ENCODE measurements at places on chromosomes 5 and 9. TPM values are rescaled to one million over a fixed set of nuclear protein-coding genes. Genes with fewer than 3 reads are reported as not detected.

The PCDHGB5 gene
- 0.09 TPM for total RNA-seq

The CDH9 gene
- total RNA-seq, result not detected

- DNase-seq, result no peak
These were observed 168.2 kb downstream of the ZDHHC21 start for GRCh38 chr9:14524873-14525515.

- DNase-seq, result no peak
These were observed 240.1 kb upstream of the GRAMD2B start for GRCh38 chr5:126182971-126183695.

DNA sequence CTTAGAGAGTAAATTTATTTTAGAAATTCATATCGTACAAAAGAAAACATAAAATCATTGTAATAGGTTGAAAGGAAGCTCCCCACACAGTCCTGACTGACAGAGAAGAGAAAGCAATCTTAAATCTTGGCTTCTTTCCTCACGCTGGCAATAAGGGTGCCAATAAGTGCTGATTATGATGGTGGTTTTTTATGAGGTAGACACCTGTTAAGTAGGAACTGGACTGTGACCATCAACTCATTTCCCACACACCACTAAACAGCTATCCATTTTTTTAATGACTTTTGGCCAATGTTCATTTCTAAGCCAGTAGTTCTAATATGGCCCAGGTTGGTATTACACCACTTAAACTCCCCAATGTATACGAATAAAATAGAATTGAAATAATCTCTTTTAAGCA, 893.5 kb upstream of the NUDT12 start:
- no peak for DNase-seq

DNA sequence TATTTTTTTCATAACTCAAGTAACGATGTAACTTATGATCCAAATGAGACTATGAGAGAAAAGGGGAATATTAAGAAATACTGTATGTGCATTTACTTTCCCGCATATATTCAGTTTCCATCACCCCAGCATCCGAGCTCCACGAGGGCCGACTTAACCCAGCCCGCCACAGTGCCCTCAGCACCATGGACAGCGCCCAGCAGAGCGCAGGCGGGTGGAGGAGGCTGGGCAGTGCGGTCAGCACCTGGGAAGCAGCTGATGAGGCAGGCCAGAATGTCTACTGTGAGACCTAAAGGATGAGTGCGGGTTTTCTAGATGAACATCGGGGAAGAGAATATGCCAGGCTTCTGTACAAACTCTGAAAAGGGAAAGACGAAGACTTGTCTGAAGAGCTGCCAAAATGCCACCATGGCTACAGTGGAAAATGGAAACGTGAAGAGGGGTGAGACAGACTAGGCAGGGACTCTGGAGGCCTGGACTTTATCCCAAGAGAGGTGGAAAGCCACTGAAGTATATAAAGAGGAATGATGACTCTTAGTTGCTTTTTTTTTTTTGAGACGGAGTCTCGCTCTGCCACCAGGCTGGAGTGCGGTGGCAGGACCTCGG, 34.5 kb upstream of the MED27 start:
- peak; percentile 88 for DNase-seq

GRCh38 chr9:87786876-87787275, 61.0 kb downstream of the CTSL start:
- DNase-seq, result no peak

DNA sequence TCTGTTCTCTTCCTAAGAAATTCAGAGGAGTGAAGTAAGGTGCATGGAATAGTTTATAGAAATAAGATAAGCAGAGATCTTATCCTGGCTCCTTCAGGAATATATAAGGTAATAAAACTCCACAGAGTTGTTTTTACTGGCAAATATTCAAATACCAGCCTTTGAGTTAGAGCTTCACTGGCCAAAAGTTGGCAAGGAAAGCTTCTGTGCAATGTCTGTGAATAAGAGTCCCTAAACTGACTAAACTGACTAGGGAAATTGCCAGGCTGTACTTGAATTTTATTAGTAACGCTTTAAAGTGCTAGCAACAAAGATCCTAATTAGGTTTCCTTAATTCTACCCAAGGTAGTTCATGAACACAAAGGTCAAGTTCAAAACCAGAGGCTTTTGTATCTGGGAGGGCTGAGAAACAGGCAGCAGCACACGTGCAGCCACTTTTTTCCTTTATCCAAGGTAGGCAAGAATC, 131.1 kb upstream of the MPDZ start:
- DNase-seq, result peak; percentile 74

GRCh38 chr9:122040561-122041242, 52.4 kb downstream of the TTLL11 start:
- no peak for DNase-seq

- DNase-seq, result no peak
These were observed 188.8 kb downstream of the COMMD10 start for GRCh38 chr5:116273448-116274242.

GRCh38 chr5:155091768-155092717, 78.5 kb downstream of the KIF4B start:
- DNase-seq, result no peak

- DNase-seq, result no peak
These were observed 23.3 kb upstream of the CDH10 start for GRCh38 chr5:24668050-24668449.

- no peak for DNase-seq
These were observed 31.2 kb upstream of the FABP6 start for GRCh38 chr5:160198146-160198545.

DNA sequence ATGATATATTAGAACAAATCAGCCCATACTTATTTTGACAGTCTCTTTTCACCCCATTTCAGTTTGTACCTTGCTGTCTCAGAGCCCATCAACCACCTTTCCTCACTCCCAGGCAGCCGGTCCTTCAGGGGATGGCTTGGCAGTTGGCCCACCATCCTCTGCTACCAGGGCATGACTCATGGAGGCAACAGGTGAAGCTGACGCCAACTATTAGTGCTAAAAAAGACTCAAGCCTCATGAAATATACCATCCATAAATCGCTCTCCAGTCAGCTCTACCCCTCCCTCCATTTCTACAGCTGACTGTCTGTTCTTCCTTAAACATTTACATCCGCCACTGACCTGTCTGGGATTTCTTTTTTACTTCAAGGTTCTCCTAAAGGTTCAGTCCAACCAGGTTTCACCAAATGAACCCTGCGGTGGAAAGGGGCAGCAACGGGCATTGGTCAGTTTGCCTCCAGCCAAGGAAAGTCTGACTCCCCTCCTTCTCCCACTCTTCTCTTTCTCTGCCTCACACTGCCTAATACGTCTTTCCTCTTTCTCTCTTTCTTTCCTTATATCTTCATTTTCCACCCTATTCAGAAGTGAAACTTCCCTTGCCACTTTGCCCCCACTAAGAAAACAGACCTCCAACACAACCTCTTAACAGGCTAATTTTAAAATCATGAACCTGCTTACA, 439.1 kb downstream of the RAB3C start:
- peak; percentile 51 for DNase-seq

DNA sequence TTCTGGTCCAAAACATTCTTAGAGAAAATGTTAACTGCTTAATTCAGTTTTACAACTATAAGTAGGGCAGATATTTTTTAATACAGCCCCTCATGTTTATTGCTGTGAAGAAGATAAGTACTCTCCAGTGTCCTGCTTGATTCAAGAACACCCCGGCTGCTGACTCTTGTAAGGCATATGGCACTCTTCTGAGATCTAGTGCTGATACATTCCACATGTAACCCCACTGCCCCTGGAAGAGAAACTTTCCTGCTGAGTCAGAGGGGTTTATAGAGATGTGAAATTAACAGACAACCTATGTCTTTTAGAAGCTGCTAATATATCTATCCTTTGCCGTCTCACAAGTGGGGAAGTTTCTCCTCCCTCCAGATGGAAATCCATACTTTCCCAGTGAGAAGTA, 1.0 kb upstream of the MINAR2 start:
- DNase-seq, result no peak

GRCh38 chr5:112419986-112420864, 1.1 kb upstream of the EPB41L4A start:
- peak; percentile 88 for DNase-seq

DNA sequence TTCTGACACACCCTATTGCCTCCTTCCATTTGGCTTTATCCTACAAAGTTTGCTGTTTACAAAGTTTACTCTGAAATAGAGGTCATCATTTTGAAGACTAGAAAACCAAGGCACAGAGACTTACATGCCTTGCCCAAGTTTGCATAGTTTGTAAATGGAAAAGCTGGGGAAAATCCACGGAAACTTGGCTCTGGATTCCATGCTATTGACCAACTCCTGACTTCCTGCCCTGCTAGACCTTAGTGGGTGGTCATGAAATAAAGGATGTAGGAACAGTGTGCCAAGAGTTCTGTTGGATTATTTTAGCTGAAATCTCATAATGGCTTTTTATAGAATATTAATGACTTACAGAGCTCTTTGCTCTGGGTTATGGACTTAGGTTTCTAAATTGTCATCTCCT, 69.5 kb downstream of the GRIA1 start:
- DNase-seq, result no peak

DNA sequence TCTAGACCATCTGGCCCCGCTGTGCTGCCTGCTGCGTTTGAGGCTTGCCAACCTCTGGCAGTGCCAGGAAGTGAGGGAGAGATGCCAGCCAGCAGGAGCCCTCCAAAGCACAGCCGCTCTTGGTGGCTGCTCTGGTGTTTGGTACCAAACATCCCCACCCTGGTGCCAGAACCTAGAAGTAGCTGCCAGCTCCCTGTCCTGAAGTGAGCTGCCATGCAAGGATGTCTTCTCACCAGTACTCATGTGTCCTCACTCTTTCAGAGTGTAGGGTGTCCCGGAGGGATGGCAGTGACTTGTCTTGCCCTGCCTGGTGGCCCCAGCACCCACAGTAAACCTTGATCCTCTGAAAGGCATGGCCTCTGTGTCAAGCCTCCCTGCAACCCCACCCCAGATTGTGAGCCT, 43.4 kb downstream of the AMBP start:
- DNase-seq, result no peak

DNA sequence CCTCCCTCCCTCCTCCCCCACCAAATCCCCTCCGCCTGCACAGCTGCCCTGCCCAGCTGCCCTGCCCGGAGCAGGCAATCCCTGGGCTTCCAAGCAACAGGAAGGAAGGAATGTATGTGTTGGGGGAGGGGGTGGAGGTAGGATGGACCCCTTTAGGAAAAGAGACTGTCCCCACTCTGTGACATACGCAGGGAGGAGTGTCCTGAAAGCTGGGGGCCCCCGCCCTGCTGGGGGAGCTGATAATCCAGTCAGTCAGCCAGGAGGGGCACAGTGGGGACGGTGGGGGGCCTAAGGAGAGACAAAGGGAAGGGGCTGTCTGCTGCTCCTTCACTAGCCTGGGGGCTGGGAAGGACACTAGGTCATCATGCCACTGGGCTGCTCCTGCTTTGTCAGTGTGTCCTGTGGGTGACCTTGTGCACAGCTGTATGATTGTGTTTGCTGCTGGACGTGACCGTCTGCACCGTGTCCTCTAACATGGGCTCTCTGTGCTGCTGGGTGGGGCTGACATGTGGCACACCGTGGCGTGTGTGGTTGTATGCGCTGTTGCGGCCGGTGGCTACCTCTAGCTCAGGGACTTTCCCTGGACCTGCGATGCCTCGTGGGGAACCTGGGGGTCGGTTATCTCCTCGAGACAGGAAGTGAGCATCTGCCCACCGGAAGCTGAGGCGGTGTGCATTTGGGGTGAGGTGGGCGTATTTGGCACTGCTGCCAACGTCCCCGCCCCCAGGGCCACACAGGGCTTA, 3.0 kb downstream of the N4BP3 start:
- DNase-seq, result peak; percentile 72

DNA sequence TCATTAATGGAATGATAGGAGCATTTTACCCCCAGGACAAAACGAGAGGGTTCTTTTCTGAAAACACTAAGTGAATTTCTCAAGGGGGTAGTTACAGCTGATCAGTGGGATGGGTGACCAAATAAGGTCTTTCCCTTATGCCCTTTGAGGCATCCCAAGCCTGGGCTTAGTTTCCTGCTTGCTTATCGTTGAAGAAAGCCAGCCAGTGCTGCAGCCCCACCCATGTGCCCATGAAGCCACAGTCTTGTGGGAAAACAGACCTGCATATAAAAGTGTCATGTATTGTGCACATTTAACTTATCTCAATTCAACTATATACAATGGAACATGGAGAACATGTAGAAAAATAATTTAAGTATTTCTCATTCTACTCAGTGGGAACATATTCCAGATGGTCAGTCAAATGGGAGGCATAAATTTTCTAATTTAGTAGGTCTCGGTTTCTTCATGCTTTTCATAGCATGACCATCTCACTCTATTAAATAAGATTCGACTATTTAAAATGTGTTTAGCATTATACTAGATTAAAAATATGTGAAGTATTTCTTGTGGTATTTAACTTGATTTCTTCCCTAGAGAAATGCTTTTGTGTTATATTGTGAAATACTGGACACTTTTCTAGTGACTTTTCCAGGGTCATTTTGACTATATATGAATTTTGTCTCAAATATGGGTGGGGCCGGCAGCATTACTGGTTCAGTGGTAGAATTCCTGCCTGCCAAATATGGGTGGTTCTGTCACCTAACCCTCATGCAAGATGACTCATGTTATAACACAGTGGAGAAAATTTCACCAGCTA, 189.7 kb upstream of the SGCD start:
- DNase-seq, result peak; percentile 35
